ENCODE measurements at places on chromosomes 2 and 18. TPM values are rescaled to one million over a fixed set of nuclear protein-coding genes. Genes with fewer than 3 reads are reported as not detected.

- DNase-seq, result no peak
These were observed 10.1 kb upstream of the LCLAT1 start for GRCh38 chr2:30436859-30437435.

DNA sequence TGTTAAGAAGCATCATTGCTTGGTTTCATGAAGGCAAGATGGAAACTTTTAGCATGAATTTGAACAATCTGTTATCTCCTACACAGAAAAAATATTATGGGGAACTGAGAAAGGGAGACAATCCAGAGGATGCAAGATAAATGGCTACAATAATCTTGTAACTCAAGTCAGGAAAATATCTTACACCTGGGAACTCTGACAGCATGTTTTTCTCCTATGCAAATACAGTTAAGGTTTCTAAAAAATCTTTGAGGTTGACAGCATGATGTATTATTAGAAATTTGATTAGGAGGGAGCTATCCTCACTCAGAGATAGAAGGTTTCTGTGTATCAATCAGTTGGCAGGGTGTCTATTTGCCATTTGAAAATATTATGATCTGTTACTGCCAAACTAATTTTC, 75.6 kb downstream of the GPD2 start:
- DNase-seq, result no peak

GRCh38 chr2:84247532-84247931, 211.5 kb downstream of the SUCLG1 start:
- DNase-seq, result no peak

DNA sequence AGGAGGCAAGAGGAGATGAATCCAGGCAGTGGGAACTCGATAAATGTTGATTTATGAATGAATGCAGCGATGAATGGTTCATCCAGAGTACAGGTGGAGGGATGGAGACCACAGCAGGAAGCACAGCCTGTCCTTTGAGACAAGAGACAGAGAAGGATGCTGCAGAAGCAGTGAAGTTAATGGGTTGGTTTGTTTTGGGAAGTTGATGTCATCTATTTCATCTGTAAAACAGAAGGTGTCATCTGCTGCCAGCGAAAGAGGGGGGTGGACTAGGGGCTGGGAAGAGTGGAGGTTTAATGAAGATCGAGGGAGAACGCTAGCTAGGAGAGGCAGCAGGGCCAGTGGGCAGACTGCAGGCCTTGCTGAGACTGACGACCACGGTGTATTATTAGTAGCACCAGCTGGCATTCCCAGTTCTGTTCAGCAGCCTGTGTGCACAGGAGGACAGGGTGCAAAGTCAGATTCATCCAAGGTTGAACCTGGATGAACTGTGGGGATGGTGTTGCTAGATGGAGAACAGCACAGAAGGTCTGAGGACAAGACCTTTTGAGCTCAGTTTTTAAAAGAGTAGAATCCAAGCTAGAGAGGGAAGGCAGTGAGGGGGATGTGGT, 120.3 kb upstream of the CAPN13 start:
- DNase-seq, result no peak

DNA sequence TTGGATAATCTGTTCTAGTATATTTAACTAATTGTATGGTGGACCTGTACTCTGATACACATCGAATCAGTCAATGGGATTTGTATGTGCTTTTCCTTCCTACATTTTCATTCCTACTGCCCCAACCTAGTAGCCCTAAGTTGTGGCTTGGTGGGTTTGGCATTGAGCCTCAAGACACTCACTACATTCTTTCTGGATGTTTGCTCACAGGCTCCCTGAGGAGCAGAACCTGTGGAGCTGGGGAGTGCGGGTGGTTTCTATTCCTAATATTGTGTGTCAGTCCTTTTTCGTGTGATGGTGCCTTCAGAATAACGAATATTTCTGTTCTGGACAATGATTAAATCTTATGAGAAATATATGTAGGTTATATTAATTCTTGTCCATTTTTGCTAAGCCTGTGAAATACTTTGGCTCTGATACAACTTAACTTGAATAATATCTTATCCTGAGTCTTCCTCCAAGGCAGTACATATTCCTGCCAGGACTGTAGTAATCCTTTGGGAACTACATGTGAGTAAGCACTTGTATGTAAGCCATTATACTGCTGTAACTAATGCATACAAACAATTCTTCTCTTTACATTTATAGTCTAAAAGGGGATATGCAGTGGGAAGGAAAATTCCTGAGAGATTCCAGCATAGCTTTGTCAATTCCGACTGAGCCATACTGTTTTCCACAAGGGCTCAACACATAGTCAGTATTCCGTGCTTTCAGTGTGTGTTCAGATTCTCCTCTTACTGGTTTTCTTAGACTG, 150.6 kb downstream of the AGPS start:
- no peak for DNase-seq

GRCh38 chr2:88100489-88100858, 27.4 kb downstream of the FABP1 start:
- DNase-seq, result no peak

- DNase-seq, result no peak
These were observed 11.5 kb upstream of the IL1A start for GRCh38 chr2:112795774-112796173.

CRYGC gene
- total RNA-seq, result not detected

ALK gene
- total RNA-seq, result under 0.01 TPM
